ENCODE measurements at places on chromosomes 16 and 17. TPM values are rescaled to one million over a fixed set of nuclear protein-coding genes. Genes with fewer than 3 reads are reported as not detected.

The DPEP3 gene
- total RNA-seq: not detected

The CXCL16 gene
- total RNA-seq: 21.2 TPM

The ZFP3 gene
- 1.4 TPM for total RNA-seq

The CORO7 gene
- total RNA-seq: 15.2 TPM

The NPB gene
- 0.57 TPM for total RNA-seq

The MRM1 gene
- total RNA-seq: 14.7 TPM

The MFSD6L gene
- not detected for total RNA-seq

The UNK gene
- total RNA-seq: 29.4 TPM

The VAT1L gene
- total RNA-seq: 0.02 TPM

The TMEM238L gene
- not detected for total RNA-seq

The SLC6A2 gene
- total RNA-seq: 0.07 TPM

The TEKT5 gene
- 0.17 TPM for total RNA-seq

The TBC1D3E gene
- not detected for total RNA-seq

The EFNB3 gene
- total RNA-seq: 1.2 TPM

The SPN gene
- not detected for total RNA-seq

The PTX4 gene
- total RNA-seq: not detected

The GPRC5C gene
- total RNA-seq: 48.8 TPM

The HOXB4 gene
- 0.13 TPM for total RNA-seq

The BMERB1 gene
- 79.9 TPM for total RNA-seq

The SLC38A8 gene
- total RNA-seq: not detected

The CTRB1 gene
- not detected for total RNA-seq

The MGAT5B gene
- 13.7 TPM for total RNA-seq

The SPNS3 gene
- not detected for total RNA-seq

The NKD1 gene
- total RNA-seq: 0.21 TPM

The SLC13A2 gene
- 0.12 TPM for total RNA-seq

The PPM1E gene
- 0.02 TPM for total RNA-seq

The IL34 gene
- 0.39 TPM for total RNA-seq

The CD300LB gene
- 0.09 TPM for total RNA-seq
